ENCODE measurements at places on chromosomes 5 and 9.

GRCh38 chr5:76548525-76549229 is 74.5 kb downstream of the F2RL2 start:
- DNase-seq, result no peak

DNA sequence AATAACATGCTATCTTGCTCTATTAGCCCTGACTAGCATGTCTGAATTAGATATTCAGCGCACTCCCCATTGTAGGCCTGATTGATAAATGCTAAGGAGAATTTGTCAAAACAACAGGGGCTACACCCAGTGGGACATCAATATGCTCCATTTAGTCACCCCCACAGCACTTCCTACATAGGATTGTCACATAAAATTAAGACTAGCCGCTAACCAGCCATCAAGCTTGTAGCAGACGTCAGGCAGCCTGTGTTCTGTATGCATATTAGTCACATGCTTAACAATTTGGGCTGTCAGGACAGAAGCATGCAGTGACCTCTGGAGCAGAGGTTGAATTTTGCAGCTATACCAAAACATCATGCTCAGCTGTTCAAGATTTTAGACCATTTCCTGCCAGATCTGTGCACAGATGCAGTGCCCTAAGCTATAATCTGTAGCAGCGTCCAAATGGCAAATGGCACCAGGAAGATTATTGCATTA is 197.4 kb upstream of the ISL1 start:
- no peak for DNase-seq

DNA sequence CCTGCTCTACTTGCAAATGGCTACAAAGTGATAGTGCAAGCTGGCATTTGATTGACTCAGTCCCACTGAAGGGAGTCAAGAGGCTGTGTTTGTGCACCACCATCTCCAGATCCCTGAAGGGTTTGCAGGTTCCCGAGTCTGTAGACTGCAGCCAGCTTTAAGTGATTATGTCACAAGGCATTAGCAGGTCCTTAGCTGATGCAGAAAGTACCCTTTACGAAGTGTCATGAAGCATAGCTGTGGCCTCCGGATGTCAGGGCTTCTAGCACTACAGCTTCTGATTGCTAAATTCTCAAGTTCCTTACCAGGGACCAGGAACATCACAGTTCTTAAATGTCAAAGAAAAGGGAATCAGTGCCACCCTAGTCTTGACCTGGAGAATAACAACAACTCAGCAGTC is 311.3 kb upstream of the TRPC7 start:
- no peak for DNase-seq

GRCh38 chr9:128685636-128686489 is 3.2 kb upstream of the SET start:
- DNase-seq, result no peak

- DNase-seq, result no peak
These were observed 91.2 kb downstream of the RAB3C start for GRCh38 chr5:58674070-58674469.
